ENCODE measurements at places on chromosomes 1 and 21.

DNA sequence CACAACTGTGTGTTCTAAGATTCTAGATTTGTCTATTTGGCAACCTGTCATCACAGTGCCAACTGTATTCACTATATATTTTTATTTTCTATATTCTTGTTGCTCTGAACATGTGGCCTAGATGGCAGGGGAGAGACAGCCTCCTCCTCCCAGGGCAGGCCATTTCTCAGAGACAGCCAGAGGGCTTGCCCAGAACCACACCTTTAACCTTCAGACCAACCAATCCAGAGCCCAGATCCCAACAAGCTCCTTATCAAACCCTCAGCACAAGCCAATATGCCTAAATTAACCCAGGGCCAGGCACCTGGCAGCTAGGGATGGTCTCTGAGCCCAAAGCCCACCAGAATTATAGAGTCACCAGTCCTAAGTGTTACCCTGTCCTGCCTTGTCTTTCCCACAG lies 19.3 kb downstream of the TRIM11 start:
- no peak for DNase-seq

DNA sequence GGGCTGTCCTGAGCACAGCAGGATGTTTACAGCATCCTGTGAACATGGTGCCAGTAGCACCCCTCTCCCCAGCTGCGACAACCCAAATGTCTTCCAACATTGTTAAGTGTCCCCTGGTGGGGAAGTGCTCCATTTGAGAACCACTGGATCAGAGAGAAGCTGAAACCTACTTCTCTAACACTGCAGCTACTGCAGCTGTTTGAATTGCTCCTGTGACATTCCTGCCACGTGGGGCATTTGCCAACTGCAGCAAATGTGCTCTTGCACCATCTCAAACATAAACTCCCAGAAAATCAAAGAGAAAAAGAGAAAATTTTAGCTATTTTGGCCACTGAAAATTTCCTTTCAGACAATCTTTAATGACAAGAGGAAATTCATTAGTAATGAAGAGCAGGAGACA lies 11.0 kb downstream of the SLC2A5 start:
- no peak for DNase-seq

DNA sequence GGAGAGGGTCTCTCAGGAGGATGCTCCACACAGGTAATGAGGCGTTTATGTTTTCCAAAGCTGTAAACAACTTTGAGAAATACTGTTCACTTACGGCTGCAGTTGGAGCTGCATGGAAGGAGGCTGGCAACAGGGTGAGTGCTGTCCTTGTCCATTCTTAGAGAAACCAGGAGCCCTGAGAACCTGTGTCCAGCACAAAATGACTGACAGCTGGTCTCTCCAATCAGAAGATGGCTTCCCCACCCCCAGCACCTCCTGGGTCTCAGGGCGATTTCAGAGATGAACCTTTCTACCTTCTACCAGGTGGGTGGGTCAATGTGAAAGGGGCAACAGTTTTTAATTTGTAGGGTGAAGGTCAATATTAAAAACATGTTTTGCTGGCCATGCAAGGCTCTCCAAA lies 353.6 kb downstream of the NPHP4 start:
- DNase-seq: no peak

- no peak for DNase-seq
These were observed 180.8 kb downstream of the C1orf21 start for GRCh38 chr1:184567637-184568036.

DNA sequence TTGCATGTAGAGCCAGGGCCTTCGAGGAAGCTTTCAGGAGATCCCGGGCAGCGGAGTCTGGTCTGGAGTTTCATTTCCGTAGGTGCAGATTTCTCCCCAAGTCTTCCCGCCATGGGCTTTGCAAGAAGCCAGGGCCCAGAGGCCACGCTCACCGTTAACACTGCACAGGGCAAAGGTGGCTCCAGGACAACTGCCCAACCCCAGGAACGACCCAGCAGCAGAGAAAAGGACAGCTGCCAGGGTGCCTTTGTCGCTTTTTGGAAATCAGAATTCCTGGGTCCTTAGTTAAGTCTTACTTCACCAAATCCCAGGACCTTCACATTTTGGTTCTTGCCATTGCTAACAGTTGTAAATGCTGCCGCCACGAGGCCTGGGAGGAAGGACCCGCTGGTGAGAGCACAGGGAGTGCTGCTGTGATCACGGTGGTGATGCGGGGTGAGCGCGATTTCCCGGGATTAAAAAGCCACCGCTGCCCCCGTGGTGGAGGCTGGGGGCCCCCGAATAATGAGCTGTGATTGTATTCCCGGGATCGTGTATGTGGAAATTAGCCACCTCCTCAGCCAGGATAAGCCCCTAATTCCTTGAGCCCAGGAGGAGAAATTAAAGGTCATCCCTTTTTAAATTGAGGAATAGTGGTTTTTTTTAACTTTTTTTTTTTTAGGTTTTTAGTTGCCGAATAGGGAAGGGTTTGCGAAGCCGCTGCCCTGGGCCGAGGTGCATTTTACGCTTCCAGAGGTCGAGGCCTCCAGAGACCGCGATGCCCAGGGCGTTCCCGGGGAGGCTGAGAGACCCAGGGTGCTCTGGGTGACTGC lies 8.2 kb downstream of the SIM2 start:
- no peak for DNase-seq

DNA sequence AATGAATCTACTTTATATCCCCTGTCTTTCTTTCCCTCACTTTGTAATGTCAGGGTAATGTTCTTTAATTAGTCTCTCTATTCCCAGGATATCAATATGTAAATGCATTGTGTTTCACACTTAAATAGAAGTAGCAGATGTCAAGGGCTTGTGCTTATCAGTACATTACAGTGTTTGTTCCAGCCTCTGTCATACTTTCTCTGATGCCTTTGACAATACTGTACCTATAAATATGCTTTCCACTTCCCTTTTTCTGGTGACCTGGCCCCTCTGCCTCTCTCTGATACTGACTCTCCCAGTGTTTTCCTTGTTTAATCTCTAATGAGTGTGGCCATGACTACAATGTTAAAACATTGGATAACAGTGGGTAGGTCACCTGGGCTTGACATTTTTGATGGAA lies 862.0 kb upstream of the NEGR1 start:
- DNase-seq: no peak

Measured in HEK293T (cell line).